ENCODE measurements at places on chromosomes 4 and X.

- DNase-seq, result no peak
Observed at GRCh38 chr4:24190761-24191695, 301.2 kb upstream of the PPARGC1A start.

GRCh38 chrX:129626026-129626425 is 28.7 kb downstream of the APLN start:
- DNase-seq, result no peak

GRCh38 chrX:19702856-19703255 is 184.5 kb downstream of the SH3KBP1 start:
- DNase-seq, result no peak

DNA sequence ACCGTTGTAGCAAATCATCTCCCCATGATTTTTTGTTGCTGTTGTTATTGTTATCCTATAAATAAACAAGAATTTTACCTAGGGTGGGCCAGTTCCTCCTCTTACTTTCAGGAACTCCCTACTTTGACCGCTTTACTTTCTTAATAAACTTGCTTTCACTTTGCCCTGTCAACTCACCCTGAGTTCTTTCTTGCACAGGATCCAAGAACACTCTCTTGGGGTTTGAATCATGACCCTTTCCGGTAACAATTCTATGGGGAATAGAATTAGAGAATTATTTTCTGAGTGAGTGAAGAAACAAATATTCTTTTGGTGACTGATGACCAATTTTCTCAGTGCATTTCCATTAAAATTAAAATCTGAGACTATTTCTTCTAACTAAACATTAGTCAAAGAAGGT is 584.0 kb upstream of the TENM3 start:
- no peak for DNase-seq

- DNase-seq, result no peak
Observed at GRCh38 chrX:100584611-100585010, at the start of gene TNMD. TSS of gene TNMD (plus strand) at chrX:100584936. CDS start at chrX:100585019, 83 bp downstream.

DNA sequence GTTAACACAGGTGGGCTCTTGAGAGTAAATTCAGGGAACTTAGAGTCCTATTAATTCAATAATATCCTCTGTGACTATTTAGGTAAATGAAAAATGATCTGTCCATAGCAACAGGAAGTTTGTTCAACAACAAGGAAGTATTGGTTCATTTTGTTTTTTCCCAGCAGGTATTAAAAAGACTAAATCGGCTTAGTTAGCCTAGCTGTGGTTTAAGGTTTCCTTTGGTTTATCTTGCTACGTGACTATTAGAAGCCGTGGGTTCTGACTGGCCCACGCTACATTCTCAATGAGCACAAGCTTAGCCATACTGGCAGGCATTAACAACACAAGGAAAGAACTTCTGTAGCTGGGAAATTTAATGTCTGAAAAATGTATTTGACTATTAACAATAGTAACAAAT is 168.8 kb upstream of the HS3ST1 start:
- no peak for DNase-seq

DNA sequence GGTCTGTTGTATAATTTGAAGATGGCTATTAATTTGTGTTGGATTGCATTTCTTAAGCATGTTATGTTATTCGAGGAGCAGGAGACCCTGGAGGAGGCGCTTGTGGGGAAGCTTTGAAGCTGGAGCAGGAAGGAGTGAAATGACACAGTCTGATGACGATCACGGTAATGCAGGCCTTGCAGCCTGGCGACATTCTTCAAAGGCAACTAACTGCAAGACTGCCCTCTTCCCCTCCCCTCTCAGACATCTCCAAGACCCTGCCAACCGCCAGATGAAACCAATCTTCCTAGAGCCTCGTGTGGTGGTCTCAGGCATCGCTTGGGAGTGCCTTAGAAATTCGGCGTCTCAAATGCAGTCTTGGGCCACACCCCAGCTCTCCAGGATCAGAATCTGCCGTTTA is 16.1 kb downstream of the CLCN4 start:
- DNase-seq, result no peak

DNA sequence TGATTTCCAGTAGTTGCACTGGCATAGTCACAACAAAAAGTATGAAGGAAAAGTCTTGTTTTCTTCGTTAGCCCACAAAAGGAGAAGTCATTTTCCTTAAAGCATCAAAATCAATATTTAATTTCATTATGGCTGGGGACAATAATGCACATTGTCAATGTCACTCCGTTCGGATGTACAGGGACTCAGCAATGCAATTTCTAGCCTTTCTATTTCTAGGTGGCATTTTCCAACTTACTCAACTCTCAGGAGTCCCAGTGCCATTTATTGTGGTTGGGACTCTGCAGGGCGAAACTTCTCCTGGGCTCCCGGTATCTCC is 99.6 kb downstream of the CEP135 start:
- DNase-seq, result no peak

Measured in caudate nucleus (tissue), 63 donors.